ENCODE measurements at places on chromosomes 3 and 15.

DNA sequence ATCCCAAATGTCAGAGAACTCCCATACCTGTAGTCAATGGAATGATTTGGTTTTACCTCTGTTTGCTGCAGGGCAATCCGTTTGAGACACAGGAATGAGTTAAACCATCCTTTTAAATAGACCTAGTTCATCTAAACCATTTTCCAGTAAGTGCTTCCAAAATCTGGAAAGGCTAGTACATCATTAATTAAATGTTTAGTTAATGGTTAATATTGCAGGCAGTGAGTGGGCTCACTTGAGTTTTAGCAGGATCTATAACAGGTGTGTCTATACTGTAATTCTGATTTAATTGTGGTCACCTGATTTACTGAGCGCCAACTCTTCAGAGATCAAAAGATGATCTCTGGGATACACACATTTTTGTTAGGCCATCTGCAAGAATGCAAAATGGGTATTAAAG, 353.9 kb upstream of the ROPN1 start:
- DNase-seq, result no peak

- no peak for DNase-seq
These were observed 1005.9 kb upstream of the CFAP20DC start for GRCh38 chr3:60055765-60056164.

DNA sequence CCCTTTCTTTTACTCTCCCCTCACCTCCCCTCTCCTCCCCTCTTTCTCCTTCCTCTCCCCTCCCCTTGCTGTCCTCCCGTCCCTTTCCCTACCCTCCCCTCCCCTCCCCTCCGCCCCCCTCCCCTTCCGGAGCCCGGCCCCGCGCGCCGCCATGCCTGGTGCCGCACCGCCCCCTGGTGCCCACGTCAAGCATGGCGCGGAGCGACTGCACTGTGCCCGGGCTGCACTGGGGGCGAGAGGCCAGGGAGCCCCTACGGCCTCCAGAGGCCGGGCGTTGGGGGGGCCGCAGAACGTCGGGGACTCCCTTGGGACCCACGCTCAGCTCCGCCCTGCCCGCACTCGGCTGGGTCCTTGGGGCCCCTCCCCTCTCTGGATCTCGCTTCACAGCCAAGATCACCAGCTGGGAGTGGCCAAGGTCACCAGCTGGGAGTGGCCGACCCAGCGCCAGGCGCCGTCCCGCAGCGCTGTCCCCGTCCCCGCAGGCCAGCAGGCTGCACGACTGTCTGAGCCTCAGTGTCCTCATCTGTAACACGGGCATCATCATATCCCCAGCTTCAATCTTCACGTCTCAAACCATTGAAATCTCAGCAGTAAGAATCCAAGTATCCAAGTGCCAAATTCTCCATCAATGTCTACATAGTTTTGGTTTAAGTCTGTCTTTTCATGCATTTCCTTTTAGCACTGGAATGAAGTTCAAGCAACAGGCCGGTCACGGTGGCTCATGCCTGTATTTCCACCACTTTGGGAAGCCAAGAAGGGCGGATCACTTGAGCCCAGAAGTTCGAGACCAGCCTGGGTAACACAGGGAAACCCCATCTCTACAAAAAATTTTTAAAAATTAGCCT, 42.5 kb downstream of the TPRA1 start:
- DNase-seq, result no peak

- DNase-seq, result no peak
These were observed 214.2 kb upstream of the MRPL3 start for GRCh38 chr3:131716943-131717342.

GRCh38 chr15:65354835-65355172, 23.0 kb downstream of the IGDCC3 start:
- DNase-seq, result no peak

GRCh38 chr3:86481031-86481430, 509.9 kb downstream of the VGLL3 start:
- DNase-seq, result no peak

DNA sequence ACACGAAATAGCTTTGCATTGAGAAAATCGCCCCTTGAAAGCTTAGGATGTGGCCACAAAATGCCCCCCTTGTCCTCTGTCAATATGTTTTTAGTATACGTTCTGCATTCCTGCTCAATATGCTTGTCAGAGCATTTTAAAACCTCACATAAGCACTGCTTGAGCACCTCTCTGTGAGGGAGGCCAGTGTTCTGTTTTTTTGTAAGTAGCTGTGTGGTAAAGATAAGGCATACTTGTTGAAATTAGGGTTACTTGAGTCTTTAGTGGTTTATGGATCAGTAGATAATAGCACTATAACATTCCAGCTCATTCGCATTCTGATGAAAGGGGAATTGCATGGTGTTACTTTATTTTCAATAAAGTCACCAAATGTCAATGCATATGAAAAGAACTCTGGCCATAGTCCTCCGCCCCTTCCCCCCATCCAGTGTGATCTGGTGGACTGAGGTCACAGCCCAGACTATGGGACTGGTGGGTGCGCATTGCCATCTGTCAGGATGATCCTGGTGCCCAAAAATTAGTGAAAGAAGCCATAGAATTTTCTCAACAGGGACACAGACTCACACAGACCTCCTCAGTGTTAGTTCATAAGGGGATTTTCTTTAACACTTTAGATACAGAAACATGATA, 33.1 kb downstream of the IL1RAP start:
- DNase-seq, result no peak
